ENCODE measurements at places on chromosomes 4 and X.

- no peak for DNase-seq
Observed at GRCh38 chrX:150926304-150926703, 27.8 kb upstream of the CD99L2 start.

DNA sequence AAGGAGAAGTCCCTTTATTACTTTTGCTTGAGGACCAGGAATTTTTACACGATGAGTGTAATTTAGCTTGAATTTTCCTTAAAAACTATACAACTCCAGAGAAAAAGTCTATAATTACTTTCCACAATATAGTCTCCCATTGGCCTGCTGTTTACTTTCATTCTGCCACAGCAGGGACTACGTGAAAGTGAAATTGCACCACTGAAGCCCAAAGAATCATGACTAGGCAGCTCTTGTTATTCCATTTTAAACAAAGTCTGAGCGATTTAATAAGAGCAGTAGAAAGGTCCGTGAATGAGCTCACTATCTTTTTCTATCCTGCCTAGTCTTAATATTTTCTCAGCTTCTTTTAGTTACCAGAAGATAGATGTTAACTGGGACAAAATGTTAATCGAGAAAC is 68.6 kb downstream of the ADGRG4 start:
- no peak for DNase-seq

- DNase-seq: peak; percentile 28
Observed at GRCh38 chrX:133391111-133391510, 24.2 kb downstream of the GPC4 start.

- DNase-seq: no peak
Observed at GRCh38 chr4:48556268-48556667, 66.2 kb downstream of the ZAR1 start.

DNA sequence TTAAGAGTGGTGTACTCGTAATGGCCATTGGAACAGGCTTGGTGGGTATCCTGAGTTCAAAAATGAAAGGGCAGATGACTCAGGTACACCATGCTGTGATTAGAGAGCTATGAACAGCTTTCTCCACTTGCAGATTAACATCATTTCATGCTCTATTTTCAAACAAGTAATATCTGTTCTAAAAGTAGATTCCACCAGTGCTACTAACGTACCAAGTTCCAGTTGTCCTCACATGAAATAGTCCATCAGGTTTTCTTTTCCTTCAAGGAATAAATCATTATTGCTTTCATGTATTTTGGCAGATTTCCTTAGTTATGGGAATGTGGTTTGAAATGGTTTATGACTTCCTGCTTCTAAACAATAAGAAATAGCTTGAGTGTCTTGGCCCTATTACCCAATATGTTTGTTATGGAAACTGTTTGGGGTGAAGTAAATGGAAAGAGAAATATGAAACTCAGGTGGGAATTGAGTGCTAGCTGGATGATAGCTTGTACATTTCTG is 49.9 kb downstream of the PCDH7 start:
- peak; percentile 47 for DNase-seq

DNA sequence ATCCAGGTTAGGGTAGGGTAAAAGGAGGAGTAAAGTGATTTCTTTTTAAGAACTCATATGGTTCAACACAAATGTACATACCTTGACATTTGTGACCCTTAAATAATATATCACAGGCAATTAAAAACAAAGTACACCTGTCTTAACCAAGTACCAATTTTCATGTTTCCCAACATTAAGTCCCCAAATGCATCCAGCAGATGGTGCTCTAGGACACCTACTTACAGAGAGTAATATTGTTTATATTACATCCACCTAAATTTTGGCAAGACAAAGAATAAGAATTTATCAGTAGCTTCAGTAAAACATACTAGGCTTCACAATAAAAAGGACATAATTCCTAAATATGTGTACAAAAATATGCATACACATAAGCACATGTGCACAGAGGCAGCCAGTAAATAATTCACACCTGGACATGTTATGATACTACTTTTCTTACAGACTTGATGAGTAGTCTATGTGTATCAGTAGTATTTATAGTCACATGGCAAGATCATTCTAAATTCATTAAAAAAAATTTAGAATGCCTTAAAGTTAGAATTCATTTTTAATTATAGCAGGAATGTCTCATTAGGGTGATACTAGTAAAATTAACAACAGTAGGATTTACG is 219.7 kb downstream of the DCLK2 start:
- peak; percentile 86 for DNase-seq

GRCh38 chrX:123504630-123505270 is 228.1 kb downstream of the THOC2 start:
- no peak for DNase-seq

DNA sequence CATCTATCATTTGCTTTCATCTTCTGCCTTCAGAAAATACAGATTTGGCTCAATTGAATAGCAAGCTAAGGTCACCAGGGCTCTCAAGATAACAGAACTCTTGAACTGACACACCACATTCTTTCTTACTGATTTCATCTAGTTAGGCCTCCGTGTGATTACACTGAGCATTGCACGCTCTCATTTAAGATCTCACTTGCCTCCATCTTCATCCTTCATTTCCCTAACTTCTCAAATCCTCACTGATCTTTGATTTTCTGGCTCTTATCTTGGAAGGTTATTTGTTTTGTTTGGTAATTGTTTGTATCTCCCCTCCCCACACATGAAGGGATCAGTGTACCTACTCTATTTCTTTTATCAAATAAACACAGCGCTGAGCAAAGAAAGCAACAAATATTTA is 47.7 kb downstream of the MANBA start:
- DNase-seq: peak; percentile 9

DNA sequence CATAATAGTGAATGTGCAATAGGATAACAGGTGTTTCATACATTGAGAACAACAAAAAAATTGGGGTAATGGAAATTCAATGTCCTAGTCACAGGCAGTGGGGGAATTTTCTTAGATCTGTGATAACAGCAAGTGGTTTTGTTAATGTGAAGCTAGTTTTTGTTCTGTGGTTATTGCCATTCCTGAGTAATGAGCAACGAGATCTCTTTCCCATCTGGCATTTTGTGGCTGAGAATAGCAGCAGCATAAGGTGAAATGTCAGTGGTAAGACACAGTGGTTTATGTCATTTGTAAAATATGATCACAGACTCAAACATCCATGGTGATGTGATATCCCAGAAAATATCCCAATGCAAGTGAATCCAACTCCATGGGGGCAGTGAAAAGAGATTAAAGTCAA is 497.5 kb downstream of the KCNIP4 start:
- DNase-seq: no peak

GRCh38 chrX:56762220-56762619 is 33.2 kb downstream of the NBDY start:
- no peak for DNase-seq

GRCh38 chr4:76420762-76421581 is at the start of gene CCDC158:
Gene CCDC158, minus strand, starts transcription at chr4:76421141. Its CDS starts 17,934 bp downstream, at chr4:76403207.
- DNase-seq: peak; percentile 75

GRCh38 chrX:10310511-10310910 is 153.7 kb downstream of the CLCN4 start:
- DNase-seq: peak; percentile 26

- DNase-seq: no peak
Observed at GRCh38 chrX:141945426-141945825, 41.7 kb downstream of the MAGEC1 start.

DNA sequence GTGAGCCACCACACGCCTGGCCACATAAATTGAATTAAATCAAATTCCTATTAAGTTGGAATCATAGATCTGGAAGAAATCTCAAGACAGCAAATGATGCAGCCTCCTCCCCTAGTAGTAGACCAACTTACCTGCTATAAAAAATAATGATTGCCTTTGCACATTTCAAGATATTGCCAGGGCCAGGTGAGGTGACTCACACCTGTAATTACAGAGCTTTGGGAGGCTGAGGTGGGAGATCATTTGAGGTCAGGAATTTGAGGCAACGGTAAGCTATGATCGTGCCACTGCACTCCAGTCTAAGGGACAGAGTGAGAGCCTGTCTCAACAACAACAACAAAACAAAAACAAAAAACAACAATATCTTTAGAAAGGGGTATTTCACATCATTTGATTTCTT is 17.0 kb upstream of the WWC2 start:
- no peak for DNase-seq

- DNase-seq: no peak
Observed at GRCh38 chrX:48579259-48579658, 5.0 kb downstream of the RBM3 start.

DNA sequence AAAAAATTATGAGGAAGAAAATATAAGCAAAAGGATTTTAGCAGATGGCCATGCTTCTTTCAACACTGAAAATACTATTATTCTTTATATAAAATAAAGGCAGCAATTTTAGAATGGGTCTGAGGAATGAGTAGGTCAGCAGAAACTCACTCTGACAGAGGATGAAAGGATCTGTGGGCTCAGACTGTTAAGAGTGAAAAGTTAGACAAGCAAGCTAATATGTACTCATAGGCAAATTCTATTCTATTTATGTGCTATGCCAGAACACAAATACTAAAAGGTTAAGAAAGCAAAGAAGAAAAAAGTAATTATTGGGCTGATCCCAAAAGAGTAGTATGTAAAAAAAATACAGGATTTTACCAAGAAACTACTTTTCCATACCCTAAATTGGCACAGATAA is 13.9 kb downstream of the LCORL start:
- no peak for DNase-seq

DNA sequence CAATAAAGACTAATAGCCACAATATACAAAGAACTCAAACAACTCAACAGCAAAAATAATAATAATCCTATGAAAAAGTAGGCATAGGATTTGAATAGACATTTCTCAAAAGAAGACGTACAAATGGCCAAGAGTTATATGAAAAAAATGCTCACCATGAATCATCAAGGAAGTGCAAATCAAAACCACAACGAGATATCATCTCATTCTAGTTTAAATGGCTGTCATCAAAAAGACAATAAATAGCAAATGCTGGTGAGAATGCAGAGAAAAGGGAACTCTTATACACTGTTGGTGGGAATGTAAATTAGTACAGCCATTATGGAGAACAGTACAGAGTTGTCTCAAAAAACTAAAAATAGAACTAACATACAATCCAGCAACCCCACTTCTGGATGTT is 18.8 kb downstream of the TLR6 start:
- no peak for DNase-seq

- peak; percentile 62 for DNase-seq
Observed at GRCh38 chr4:24471486-24472160, 112.7 kb downstream of the DHX15 start.

- no peak for DNase-seq
Observed at GRCh38 chrX:98068024-98068580, 1184.4 kb downstream of the RPA4 start.

DNA sequence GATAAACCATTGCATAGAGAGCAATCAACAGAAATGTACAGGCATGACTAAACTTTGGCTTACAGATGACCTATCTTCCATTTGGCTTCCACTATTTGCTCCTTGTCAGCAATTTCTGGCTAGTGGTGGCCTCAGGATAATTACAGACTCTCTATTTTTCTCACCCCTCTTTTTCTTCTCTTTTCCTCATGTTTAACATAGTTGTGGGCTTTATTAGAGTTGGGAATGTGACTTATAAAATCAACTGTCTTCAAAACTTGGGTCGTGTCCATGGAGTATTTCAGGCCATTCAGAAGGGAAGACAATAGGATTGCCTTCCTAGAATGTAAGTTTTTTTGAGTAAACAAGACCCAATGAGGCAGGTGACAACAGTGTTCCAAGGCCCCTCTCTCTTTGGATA is 236.2 kb downstream of the FRAS1 start:
- DNase-seq: no peak

GRCh38 chrX:122546269-122546668 is 637.8 kb upstream of the GRIA3 start:
- DNase-seq: no peak

- DNase-seq: peak; percentile 79
Observed at GRCh38 chr4:25144870-25145481, 15.3 kb downstream of the SEPSECS start.

DNA sequence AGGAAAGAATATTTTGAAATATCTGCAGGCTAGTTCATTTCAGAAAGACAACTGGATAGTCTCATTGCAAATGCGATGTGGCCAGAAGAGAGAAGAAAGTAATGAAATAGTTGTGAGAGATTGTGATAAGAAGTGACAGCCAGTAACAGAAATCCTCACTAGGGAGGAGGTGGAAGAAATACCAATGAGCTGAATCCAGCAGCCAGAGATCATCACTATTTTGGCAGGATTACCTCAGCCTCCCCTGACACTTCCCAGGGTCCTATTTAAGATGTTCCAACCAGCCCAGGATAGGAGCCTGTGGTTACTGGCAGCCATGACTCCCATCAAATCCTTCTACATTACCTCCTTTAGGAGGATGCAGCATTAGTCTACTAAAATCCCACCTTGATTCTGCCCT is 76.7 kb upstream of the ARHGAP24 start:
- DNase-seq: peak; percentile 52

GRCh38 chrX:19718642-19719041 is 168.8 kb downstream of the SH3KBP1 start:
- DNase-seq: no peak

DNA sequence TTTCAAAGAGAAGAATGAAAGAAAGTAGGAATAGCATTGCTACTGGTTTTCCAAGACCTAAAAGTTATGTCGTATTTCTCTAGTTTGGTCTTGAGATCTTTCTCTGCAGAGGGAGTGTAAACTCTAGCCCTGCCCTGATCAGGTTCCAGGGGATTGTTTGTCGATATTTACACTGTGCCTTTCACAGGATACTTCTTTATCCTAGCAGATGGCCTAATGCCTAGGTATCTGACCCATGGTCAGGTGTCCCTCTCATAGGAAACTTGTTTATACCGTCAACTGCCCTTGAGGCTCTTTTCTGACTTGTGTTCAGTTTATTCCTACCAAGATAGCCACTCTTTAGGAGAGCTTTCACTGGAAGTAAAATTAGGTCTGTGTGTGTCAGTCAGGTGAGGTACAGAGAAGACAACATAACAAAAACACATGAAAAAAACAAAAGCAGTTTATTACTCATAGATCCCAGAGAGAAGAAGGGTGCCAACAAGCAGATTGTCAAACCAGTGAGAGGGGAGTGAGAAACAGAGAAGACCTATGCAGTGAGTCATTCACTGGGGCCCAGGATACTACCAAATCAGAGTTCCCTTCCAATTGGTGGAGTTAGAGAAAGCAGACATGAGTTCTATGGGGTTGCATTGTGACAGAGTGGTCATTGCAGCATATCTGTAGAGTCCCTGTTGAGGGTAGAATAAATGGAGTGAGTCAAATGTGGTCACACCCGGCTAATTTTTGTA is 40.6 kb upstream of the THOC2 start:
- DNase-seq: no peak

- no peak for DNase-seq
Observed at GRCh38 chr4:572594-572993, 3.5 kb downstream of the TMEM271 start.

DNA sequence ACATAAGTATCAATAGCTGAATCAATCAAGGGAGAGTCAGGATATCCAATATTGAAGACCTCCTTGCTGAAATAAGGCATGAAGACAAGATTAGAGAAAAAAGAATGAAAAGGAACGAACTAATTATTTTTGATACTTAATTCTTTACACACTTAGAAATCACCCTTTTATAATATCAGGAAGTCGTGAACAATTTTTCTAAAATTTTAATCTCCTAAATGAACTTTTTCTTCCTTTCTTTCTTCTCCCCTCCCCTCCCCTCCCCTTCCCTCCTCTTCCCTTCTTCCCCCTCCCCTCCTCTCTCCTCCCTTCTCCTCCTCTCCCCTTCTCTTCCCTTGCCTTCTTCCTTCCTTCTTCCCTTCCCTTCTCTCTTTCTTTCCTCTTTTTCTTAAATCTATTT is 872.1 kb upstream of the PCDH10 start:
- DNase-seq: no peak
